ENCODE measurements at places on chromosomes 1 and 21.

DNA sequence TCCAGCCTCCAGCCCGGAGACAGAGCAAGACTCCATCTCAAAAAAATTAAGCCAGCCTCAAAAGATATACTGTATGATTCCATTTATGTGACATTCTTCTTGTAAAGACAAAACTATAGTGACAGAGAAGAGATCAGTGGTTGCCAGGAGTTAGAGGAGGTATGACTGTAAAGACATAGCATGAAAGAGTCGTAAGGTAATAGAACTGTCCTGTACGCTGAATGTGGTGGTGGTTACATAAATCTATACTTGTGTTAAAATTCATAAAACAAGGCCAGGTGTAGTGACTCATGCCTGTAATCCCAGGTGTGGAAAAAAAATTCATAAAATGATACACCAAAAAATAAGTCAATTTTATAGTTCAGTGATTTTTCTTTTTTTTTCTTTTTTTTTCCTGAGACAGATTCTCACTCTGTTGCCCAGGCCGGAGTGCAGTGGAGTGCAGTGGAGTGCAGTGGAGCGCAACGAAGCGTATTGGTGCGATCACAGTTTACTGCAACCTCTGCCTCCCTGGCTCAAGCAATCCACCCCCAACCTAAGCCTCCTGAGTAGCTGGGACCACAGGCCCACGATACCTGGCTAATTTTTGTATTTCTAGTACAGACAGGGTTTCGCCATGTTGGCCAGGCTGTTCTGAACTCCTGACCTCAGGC, 84.9 kb upstream of the CXADR start:
- DNase-seq = no peak

DNA sequence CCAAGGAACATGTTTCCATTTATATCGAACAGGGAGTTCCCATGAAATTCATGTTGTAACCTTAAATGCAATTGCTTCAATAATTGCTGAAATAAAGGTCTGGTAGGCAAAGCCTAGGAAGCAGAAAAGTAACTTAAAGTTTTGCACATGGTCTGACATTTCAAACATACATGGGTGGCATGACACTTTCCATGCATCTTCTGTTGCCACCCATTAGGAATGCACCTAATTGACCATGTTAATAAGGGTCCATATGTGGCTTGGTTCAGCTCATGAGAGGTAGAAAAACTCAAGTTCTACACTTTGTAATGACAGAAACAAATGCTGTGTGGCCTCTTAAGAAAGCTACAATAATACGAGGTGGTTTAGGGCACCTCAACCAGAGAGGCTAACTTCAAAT, 72.0 kb upstream of the GORAB start:
- no peak for DNase-seq

GRCh38 chr21:42174173-42174572, 44.8 kb upstream of the ABCG1 start:
- no peak for DNase-seq

- DNase-seq = no peak
These were observed 43.8 kb downstream of the ACTA1 start for GRCh38 chr1:229390130-229390529.

DNA sequence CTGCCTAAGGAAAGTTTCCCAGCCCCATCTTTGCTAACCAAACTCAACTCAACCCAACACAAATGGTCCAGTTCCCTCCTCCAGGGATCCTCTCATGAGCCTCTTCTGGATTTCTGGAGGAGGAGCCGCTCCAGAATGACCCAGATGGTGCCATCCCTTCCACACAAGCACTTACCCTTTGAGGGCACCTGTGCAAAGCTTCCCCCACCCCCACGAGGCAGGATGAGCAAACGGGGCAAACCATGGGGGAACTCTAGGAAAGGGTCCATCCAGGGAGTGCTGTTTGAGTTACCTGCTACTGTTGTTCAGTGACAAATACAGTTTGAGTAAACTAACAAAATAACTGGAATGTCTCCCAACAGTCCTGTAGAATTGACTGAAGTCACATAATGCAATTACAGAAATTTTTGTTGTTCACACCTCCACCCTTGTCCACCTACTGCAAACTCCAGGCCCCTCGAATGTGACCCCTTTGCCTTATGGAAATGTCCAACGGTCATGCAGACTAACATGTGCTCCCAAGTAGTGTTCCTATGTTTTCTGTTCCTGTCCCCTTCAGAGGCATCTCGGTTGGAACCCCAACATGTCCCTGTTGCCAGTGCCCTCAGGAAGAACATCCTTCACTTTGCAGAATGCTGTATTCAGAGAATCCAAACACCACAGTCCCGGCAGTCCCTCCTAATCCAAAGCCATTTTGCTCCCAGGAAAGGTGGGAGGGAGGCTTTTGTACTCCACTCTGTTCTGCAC, 160.1 kb downstream of the RRAGC start:
- DNase-seq = no peak

DNA sequence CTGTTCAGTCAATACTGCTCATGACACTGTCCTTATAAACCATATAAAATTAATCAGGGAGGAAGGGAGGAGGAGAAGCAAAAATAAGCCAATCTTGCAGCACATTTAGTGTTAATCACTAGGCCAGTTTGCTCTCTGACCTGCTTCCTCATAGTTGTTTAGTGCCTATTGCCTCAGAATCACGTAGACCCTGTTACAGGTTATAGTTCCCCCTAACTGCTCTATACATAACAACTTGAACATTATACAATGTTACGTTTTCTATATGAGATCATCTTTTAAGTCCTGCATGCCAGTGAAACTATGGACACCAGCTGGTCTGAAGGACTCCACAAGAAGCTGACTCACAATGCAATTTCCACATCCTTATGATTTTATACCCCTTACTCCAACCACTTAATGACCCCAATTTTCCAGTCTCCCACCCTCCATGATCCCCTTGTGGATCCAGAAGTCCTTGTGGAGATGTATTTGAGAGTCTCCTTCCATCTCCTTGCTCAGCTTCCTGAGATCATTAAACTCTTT, 34.9 kb upstream of the TACSTD2 start:
- DNase-seq = no peak

DNA sequence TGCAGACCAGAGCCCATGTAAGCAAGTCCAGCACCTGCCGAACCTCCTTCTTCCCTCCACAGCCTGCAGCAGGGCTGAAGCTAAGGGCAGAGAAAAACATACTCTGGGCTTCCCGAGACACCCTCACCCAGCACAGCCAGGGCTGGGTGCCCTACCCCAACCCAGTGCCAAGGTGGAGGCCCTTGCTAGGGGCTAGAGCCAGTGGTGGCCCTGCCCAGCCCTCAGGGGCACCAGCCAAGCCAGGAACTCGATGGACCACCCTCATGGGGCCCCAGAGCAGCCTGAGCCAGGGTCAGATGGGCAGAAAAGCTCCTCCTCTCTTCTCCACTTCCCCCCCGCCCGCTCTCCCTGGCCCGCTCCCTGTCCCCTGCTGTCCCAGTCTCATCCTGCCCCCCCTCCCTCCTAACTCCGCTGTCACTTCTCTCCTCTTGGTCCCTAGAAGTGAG, 15.9 kb downstream of the TNFRSF25 start:
- DNase-seq = no peak

DNA sequence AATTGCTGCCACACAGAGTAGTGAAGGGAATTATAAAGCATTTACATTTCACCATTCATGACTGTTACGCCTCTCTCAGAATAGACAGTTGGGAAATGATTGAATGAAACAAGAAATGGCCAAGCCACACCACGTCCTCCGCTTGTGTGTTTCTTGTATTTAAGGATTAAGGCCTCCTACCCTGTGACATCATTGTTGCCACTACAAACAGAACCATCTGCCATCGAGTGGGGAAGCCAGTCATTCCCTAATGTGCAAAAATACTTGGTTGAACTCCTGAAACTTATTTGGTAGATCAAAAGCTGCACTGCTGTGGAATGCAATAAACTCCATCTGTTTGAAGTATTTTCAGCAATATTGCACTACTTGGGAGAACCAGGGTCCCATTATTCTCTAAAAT, 99.0 kb upstream of the C1orf105 start:
- DNase-seq = no peak

DNA sequence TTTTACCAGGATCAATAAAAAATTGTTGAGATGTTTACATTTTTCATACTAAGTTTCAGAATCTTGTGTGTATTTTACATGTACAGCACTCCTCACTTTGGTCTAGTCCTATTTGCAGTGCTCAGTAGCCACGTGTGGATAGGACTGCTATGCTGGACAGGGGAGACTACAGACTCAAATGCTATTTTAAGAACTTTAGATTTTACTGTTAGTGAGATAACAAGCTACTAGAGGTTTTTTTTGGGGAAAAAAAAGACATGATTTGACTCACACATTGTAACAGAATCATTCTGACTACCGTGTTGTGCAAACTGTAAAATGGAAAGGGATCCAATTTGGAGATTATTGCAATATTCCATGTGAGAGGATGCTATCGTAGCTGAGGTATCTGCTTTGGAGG, 418.9 kb upstream of the PRMT6 start:
- DNase-seq = no peak

GRCh38 chr1:109482791-109483671, 674 bp upstream of the ATXN7L2 start:
- peak; percentile 57 for DNase-seq

DNA sequence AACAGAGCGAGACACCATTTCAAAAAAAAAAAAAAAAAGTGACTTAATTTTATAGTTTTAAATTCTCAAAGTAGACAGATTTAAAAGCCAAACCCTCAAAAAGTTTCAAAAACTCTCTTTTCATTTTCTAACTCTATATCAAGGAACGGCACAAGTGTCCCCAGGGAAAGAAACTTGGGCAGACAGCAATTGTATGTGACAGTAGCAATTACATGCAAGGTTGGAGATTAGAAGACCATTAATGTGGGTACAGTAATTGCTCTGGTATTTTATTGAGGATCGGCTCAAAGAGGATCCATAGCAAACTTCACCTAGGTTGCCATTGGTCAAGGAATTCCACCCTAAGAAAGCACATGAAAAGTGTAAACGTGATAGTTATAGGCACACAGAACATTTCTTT, 46.2 kb downstream of the ACBD6 start:
- no peak for DNase-seq

DNA sequence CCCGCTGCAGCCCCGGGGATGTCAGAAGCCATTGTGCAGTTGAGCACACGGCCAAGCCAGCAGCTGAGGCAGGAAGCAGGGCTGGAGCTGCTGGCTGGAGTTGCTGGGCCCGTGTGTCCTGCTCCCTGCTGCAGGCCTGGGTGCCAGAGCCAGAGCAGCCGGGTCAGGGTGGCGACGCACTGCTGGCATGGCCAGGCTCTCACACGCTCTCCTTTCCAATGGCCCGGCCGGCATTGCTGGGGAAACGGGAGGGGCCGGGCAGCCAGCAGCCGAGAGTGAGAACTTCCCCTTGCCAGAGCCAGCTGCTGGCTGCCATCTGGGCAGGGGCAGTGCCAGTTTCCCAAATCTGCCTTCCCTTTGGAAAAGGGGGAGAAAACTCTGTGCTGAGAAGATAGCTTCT, 82.4 kb upstream of the PROX1 start:
- no peak for DNase-seq

DNA sequence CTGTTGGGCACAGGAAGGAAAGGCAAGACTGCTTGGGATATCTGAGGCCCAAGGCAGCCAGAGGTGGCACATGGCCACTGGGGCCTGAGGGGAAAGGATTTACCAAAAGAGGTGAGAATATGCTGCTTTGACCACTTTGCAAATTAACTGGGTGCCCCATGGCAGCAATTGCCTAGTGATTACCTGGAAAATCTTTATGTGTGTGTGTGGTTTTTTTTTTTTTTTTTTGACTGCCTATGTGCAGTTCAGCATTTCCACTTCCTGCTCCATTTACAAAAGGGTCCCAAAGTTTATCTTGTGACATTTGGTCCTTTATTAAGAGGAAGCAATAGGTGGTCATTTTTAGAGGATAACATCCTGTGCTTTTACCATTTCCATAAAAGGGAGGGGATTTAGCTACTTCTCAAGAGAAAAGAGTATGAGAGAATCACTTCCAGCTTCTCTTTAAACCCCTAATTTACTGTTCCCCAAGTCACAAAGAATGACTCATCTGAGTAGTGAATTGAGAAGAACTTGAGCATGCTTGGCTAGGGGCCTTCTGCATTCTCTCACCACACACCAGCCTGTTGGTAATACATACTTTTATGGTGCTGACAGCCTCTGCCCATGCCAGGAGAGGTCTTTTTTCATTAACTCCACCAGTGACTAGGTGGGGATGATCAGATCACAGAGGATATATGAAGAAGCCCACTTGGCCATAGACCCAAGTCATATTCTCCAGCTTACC, 52.1 kb downstream of the SYDE2 start:
- DNase-seq = no peak

DNA sequence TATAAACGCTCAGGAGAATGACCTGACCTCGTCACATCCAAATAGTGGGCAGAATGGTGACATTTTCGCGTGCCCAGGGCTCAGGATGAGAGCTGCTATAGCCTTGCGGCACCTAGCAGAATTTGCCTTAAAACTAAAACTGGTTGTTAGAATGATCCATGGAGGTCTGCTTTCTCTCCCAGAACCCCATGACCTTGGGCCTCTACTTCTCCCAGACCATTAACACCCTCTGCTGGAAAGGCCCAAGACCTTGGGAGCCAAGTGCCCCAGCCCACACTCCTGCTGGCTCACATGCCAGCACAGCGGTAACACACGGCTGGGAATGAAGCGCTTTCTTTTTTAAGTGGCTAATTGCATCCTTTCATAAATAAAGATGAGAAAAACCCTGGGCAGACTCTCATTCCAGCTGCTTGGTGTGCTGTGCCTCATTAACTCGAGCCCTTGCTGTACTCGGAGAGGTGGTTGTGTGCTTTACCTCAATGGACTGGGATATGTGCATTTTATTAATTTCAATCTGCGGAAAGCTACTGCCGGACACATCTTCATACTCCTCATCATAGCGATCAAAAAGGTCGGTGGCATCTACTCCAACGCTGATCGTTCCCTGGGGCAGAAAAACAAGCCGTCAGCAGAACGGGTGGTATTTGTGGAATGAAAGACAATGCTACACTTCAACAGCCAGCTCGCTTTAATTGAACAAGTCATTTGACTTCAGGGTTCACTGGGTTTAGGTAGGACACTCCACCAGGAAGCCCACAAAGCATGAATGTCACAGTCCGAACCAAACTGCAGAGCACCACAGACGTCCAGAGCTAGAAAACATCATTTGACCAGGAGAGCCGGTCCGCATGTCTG, 29.0 kb downstream of the THAP3 start:
- no peak for DNase-seq

DNA sequence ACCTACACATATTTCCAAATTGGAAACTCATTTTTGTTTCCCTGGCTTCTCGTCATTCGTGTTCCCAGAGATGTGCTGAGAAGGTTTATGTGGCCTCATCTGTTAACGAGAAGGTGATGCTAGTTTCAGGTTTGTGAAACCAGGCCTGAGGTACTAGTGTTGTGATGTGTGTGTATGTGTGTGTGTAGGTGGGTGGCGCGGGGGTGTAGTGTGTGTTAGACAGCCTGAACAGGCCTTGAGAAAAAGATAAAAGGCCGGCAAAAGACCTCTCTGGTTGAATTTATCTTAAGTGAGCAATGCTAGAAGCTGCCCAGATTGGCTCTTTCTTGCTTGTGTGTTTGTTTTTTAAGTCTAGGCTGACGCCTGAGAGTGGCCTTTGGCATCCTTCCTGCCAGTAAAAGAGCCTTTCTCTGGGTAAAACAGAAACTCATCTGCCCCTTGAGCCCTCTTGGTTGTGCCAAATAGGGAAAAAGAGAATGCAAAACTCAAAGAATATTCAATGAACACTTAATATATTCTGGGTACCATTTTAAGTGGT, 65.8 kb upstream of the HSD17B7 start:
- DNase-seq = no peak
